ENCODE measurements at places on chromosomes 3 and 15.

DNA sequence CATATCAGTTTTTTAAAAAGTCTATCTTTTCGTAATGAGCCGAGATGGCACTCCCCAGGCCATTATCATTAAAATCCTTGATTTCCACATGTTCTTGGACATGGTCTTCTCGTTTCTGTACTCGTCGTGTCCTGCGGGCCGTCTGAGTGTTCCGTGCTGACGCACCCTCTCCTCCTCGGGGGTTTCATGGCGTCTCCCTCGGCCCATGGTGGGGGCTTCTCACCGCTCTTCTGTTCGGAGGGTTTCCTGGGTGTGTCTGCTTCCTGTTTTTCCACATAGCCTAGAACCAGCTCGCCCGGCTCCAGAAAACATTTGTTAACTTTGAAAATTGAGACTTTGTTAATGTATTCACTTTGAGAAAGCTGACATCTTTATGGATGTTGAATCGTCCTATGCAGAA is 92.7 kb downstream of the VGLL4 start:
- no peak for DNase-seq

GRCh38 chr15:75672646-75673425 is 25.1 kb downstream of the SNX33 start:
- DNase-seq, result no peak

DNA sequence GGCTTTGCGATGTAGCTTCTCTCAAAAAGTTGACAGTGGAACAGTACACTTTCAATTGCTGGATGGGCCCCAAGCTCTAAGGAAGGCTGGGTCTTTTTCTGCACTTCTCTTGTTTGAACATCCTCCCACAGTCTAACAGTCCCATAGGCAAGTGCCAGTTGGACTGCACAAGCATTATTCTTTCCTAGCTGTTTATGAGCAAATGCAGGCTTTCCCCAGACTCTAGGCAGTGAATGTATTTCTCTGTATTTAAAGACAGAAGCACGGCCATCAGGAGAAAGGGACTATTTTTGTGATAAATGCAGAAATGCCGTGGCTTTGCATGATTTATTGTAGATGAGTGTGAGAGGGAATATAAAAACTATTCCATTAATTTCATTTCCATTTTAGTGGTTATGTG is 539.3 kb upstream of the LMCD1 start:
- DNase-seq, result no peak

GRCh38 chr3:155365178-155365783 is 71.8 kb upstream of the STRIT1 start:
- DNase-seq, result no peak
